Heart right ventricle (tissue), 16 donors: ENCODE measurements at places on chromosomes 12 and 14. TPM values are rescaled to one million over a fixed set of nuclear protein-coding genes. Genes with fewer than 3 reads are reported as not detected.

- H3K4me1 ChIP-seq = no peaks in the 10 kb centered on the region
- DNase-seq = no peak
- H3K27me3 ChIP-seq = peaks cover 17% of the 10 kb centered on the region
- H3K27ac ChIP-seq = no peak overlapping the region
Observed at GRCh38 chr14:99164712-99165111, 107.3 kb downstream of the BCL11B start.

- DNase-seq = no peak
- no peaks in the 10 kb centered on the region for H3K27me3 ChIP-seq
- peaks cover 25% of the 10 kb centered on the region for H3K36me3 ChIP-seq
Observed at GRCh38 chr12:49189731-49190716, 1.1 kb upstream of the TUBA1A start.

DNA sequence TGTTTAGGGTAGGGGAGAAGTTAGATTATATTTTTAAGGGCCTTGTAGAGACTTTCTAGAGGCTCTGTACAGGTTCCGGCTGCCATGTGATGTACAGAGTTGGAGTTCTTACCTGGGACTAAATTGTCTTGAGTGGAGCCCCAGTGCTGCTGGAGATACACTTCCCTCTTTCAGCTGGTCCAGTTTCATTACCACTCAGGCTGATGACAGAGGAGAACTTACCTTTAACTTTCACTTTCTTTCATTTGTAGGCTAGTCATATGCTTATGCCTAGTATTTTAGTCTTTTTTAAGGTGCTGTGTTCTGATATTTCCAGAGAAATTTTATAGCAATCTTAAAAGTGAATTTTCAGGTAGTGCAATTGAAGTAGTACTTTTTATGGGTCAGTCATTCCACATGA is 117.3 kb downstream of the ERC1 start:
- H3K36me3 ChIP-seq = no peaks in the 10 kb centered on the region
- H3K4me3 ChIP-seq = no peak overlapping the region
- H3K4me1 ChIP-seq = no peaks in the 10 kb centered on the region
- no peak overlapping the region for H3K27ac ChIP-seq
- H3K27me3 ChIP-seq = no peaks in the 10 kb centered on the region

GRCh38 chr14:86613126-86613525 is 1083.2 kb downstream of the FLRT2 start:
- no peaks in the 10 kb centered on the region for H3K4me1 ChIP-seq
- H3K27ac ChIP-seq = no peak overlapping the region
- H3K36me3 ChIP-seq = no peaks in the 10 kb centered on the region
- no peaks in the 10 kb centered on the region for H3K27me3 ChIP-seq

Gene CMA1
- 0.34 TPM for total RNA-seq
